ENCODE measurements at places on chromosomes 3 and 15. TPM values are rescaled to one million over a fixed set of nuclear protein-coding genes. Genes with fewer than 3 reads are reported as not detected.

PLA2G4B gene
- 4.7 TPM for total RNA-seq

ADAMTS7 gene
- 12.0 TPM for total RNA-seq

DNA sequence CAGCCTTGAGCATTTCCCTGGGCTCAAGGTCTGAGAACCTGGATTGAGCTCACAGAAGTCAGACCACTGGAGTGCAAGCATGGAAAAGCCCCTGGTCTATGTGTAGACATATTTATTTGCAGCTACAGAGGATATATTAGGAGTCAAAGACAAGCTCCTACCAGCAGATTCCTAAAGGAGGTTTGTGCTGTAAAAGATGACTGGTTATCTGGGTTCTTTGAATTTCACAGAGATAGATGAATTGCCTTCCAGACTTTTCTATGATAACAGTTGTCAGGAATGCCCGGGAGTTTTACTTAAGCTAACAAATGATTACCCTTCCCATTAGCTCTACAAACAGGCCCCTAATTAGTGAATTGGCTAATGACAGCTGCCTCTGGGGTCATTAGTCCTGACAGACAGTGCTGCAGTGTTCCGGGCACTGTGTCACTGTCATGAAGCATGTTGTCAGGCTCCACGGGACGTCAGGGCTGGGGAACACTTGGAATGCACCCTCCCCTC is 48.8 kb upstream of the PLXNA1 start:
- H3K27ac ChIP-seq: no peak overlapping the region
- no peak for DNase-seq
- no peaks in the 10 kb centered on the region for H3K27me3 ChIP-seq
- H3K4me3 ChIP-seq: no peak overlapping the region
- H3K4me1 ChIP-seq: no peaks in the 10 kb centered on the region
- H3K36me3 ChIP-seq: no peaks in the 10 kb centered on the region

GCSAM gene
- total RNA-seq: not detected

GRCh38 chr15:99509686-99510461 is 55.9 kb upstream of the MEF2A start:
- no peak for DNase-seq
- no peaks in the 10 kb centered on the region for H3K27me3 ChIP-seq
- no peak overlapping the region for H3K27ac ChIP-seq
- no peaks in the 10 kb centered on the region for H3K36me3 ChIP-seq

DNA sequence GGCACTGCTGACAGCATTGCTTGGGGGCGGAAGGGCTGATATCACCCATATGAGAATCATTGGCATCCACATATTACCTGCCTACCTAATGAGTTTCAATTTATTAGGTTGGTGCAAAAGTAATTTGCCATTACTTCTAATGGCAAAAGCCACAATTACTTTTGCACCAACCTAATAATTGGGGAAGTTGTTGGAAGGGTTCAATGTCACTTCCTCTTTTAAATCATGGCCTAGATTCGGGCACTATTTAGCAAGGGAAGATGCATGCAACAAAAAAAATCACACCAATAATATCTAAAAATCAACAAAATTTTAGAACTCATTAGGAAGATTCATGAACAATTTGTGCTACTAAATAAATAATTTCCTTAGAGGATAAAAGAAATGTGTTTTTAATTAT is 56.0 kb upstream of the AGTR1 start:
- no peak overlapping the region for H3K27ac ChIP-seq
- no peaks in the 10 kb centered on the region for H3K36me3 ChIP-seq

TM4SF18 gene
- 0.34 TPM for total RNA-seq

DNA sequence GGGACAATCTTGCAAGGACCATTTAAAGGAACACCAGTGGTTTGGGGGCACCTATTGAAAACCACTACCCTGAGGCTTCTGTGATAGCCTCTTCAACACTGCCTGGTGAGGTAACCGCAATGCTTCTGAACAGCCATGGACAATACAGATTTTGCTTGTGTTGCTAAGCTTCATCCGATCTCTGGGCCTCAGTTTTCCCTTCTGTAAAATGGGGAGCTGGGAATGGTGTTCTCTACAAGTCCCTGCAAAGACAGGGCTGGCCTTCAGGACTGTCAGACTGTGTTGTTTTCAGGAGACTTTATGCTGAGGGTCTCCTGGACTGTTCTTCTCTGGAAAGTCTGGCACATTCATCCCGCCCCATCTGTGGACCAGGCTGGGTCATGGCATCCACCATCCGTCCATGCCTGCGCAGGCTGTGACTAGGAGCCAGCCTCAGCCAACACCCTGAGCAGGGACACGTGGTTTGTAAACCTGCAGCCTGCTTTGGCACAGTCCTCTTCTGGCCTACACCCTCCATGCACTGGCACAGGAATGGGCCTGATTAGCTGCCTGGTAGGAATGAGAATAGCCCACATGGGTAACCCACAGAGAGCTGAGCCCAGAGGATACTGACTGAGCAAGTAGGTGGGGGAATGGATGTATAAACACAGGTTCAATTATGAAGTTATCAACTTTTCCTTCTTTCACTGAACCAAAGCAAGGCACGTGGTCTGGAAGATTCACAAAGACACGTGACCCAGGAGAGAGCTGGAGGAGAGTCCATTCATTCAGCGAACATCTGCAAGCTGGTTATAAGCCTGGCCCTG is 55.3 kb downstream of the ROPN1B start:
- no peak overlapping the region for H3K4me3 ChIP-seq
- H3K27ac ChIP-seq: no peak overlapping the region
- no peaks in the 10 kb centered on the region for H3K4me1 ChIP-seq
- no peak for DNase-seq
